ENCODE measurements at places on chromosomes 12 and 14.

DNA sequence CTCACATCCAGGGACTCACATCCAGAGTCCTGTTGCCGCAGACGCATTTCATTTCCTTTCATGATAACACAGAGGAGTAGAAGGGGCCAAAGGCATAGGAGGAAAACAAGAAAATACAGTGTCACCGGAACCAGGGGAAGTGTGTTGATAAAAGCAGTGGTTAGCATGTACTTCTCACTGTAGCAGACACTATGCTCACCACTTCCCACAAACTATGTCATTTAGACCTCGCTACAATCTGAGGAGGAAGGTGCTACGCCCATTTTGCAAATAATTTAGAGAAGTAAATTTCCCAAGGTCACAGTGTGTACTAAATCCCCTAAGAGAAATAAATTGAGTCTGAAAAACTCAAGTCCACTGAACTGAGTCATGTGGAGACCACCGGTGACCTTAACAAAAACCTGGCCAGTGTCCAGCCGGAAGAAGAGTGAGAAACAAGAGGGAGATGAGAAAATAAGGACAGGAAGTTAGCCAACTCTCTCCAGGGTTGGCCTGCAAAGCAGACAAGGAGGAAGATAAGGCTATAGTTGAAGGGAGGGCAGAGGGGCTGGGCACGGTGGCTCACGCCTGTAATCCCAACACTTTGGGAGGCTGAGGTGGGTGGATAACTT is 25.8 kb upstream of the TMCC3 start:
- H3K27me3 ChIP-seq, result no peaks in the 10 kb centered on the region
- no peaks in the 10 kb centered on the region for H3K36me3 ChIP-seq
- peaks cover 15% of the 10 kb centered on the region for H3K4me1 ChIP-seq
- H3K27ac ChIP-seq, result peak overlapping the region; percentile 12

DNA sequence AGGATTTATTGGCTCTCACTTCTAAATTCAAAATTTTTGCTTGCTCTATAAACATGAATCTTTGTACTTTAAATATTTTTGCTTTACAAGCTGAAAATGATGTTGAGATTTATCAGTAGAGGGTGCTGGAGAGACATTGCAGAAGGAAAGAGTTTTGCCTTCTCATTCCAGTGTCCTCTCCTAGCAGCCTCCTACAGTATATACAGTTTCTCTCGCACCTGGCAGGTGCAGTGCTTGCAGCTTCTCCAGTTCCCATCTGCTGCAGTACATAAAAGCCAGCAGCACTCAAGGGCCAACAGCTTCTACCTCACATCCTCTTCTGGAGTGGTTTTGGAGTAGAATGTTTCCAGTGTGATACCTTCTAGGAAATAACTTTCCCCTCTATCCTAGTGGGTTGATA is 601.8 kb upstream of the ATXN7L3B start:
- H3K4me1 ChIP-seq, result no peaks in the 10 kb centered on the region
- H3K27me3 ChIP-seq, result no peaks in the 10 kb centered on the region
- H3K36me3 ChIP-seq, result no peaks in the 10 kb centered on the region
- H3K27ac ChIP-seq, result no peak overlapping the region
- no peak for DNase-seq
- no peak overlapping the region for H3K4me3 ChIP-seq

DNA sequence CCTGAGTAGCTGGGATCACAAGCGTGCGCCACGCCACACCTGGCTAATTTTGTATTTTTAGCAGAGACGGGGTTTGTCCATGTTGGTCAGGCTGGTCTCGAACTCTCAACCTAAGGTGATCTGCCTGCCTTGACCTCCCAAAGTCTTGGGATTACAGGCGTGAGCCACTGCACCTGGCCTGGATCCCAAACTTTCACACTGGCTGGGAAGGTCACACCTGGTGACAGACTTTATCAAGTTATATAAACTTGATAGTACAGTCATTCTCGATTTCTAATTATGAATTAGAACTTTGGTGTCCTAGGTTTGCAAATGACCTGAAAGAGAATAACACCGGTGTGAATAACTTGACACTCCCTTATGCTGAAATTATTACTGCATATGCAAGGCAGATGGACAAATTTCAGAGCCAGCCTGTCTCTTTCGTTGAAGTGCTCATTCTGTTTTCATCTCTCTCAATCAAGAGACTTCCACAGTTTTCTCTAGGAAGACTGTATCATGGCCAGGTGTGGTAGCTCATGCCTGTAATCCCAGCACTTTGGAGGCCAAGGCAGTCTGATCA is 5.9 kb downstream of the PLBD1 start:
- peaks cover 7% of the 10 kb centered on the region for H3K4me1 ChIP-seq
- no peaks in the 10 kb centered on the region for H3K27me3 ChIP-seq
- no peak overlapping the region for H3K27ac ChIP-seq
- no peaks in the 10 kb centered on the region for H3K36me3 ChIP-seq
- H3K4me3 ChIP-seq, result no peak overlapping the region
- DNase-seq, result no peak

GRCh38 chr12:132506328-132507160 is 16.6 kb downstream of the FBRSL1 start:
- peaks cover 7% of the 10 kb centered on the region for H3K36me3 ChIP-seq
- H3K27me3 ChIP-seq, result no peaks in the 10 kb centered on the region
- H3K4me1 ChIP-seq, result peaks cover 5% of the 10 kb centered on the region
- DNase-seq, result no peak

- peak overlapping the region; percentile 62 for H3K4me3 ChIP-seq
- peak overlapping the region; percentile 81 for H3K27ac ChIP-seq
- DNase-seq, result no peak
Measured at GRCh38 chr12:26810330-26810729, 22.7 kb downstream of the ITPR2 start.

- H3K4me3 ChIP-seq, result no peak overlapping the region
- H3K4me1 ChIP-seq, result no peaks in the 10 kb centered on the region
- H3K36me3 ChIP-seq, result no peaks in the 10 kb centered on the region
Measured at GRCh38 chr12:103997286-103997900, 31.7 kb downstream of the TDG start.

GRCh38 chr12:25675808-25676207 is 122.7 kb upstream of the LMNTD1 start:
- no peaks in the 10 kb centered on the region for H3K27me3 ChIP-seq
- H3K4me1 ChIP-seq, result no peaks in the 10 kb centered on the region
- no peaks in the 10 kb centered on the region for H3K36me3 ChIP-seq
- H3K4me3 ChIP-seq, result no peak overlapping the region
- no peak for DNase-seq
- H3K27ac ChIP-seq, result no peak overlapping the region

DNA sequence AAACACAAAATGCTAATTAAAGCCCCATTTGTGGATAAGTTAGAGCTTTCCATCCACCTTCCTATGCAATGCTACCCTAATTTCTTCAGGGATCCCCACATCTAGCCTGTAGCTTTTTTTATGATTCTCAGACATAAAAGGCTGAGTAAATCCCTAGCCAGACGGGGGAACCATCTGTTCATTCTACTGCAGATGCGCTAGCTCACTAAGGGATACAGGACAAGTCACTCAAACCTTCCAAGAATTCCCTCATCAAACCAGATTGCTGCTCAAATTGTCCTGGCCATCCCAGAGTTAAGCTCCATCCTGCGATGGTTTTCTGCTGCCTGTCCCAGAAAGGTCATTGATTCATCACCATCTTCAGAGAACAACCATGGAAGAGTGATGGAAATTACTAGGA is 56.7 kb downstream of the MYRFL start:
- H3K4me1 ChIP-seq, result no peaks in the 10 kb centered on the region
- H3K4me3 ChIP-seq, result no peak overlapping the region
- DNase-seq, result no peak
- H3K27me3 ChIP-seq, result no peaks in the 10 kb centered on the region

DNA sequence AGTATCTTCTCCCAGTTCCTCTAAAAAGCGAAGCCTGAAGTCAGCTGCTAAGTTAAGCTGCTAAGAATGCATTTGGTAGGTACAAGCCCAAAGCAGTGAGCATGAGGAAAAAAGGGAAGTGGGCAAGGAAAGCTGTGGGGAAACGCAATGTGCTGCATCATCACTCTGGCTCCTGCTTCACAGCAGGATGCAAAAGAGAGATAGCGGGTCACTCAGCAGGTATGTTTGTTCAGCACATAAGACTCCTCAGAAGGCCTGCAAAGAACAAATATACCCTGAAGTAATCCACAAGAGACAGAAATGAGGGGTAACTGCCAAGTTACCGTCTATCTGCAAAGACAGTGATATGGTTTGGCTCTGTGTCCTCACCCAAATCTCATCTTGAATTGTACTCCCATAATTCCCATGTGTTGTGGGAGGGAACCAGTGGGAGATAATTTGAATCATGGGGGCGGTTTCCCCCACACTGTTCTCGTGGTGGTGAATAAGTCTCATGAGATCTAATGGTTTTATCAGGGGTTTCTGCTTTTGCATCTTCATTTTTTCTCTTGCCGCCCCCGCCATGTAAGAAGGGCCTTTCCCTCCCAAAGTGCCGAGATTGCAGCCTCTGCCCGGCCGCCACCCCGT is 127.4 kb upstream of the EGLN3 start:
- H3K27me3 ChIP-seq, result no peaks in the 10 kb centered on the region
- H3K36me3 ChIP-seq, result no peaks in the 10 kb centered on the region
- H3K4me3 ChIP-seq, result no peak overlapping the region
- DNase-seq, result no peak
- peaks cover 16% of the 10 kb centered on the region for H3K4me1 ChIP-seq

GRCh38 chr12:69500631-69501030 is 30.4 kb downstream of the FRS2 start:
- no peaks in the 10 kb centered on the region for H3K36me3 ChIP-seq
- H3K4me1 ChIP-seq, result peaks cover 29% of the 10 kb centered on the region
- no peaks in the 10 kb centered on the region for H3K27me3 ChIP-seq
- H3K27ac ChIP-seq, result no peak overlapping the region
- DNase-seq, result no peak

GRCh38 chr14:68580096-68580645 is 212.7 kb downstream of the ZFP36L1 start:
- H3K4me1 ChIP-seq, result no peaks in the 10 kb centered on the region
- no peak for DNase-seq
- no peak overlapping the region for H3K4me3 ChIP-seq
- H3K27me3 ChIP-seq, result no peaks in the 10 kb centered on the region
- H3K36me3 ChIP-seq, result no peaks in the 10 kb centered on the region

- H3K4me1 ChIP-seq, result no peaks in the 10 kb centered on the region
- H3K36me3 ChIP-seq, result no peaks in the 10 kb centered on the region
- H3K27me3 ChIP-seq, result no peaks in the 10 kb centered on the region
- H3K4me3 ChIP-seq, result no peak overlapping the region
- DNase-seq, result no peak
Measured at GRCh38 chr12:4579305-4580102, 17.5 kb downstream of the DYRK4 start.

- no peaks in the 10 kb centered on the region for H3K27me3 ChIP-seq
- no peak overlapping the region for H3K4me3 ChIP-seq
- H3K36me3 ChIP-seq, result no peaks in the 10 kb centered on the region
Measured at GRCh38 chr12:28453686-28454085, 263.4 kb downstream of the CCDC91 start.

DNA sequence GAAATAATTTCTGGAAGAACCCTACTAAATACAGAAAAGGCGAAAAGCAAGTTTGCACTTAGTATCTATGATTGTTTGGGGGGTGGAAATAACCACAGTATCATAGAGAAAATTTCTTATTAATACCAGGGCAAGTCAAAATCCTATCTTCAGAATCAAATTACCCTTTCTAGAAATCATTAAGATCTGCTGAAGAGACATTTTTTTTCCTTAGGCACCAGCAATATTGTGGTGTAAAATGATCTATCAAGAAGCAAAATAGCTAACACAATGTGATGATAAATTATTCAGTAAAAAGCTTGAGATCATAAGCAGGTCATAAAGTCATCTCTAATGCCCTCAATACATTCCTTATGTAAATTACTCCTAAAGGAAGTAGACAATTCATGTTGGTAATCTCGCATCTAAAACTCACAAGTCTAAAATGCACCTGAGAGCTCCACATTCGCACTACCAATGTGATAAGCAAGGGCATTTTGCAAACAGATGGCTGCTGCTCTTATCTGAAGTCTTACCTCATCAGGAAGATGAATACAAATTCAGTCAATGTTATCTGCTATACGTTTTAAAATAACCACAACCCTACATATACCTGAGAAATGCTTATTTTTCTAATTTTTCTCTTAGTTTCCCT is 14.6 kb downstream of the HEATR5A start:
- no peak overlapping the region for H3K27ac ChIP-seq
- DNase-seq, result no peak
- no peak overlapping the region for H3K4me3 ChIP-seq

DNA sequence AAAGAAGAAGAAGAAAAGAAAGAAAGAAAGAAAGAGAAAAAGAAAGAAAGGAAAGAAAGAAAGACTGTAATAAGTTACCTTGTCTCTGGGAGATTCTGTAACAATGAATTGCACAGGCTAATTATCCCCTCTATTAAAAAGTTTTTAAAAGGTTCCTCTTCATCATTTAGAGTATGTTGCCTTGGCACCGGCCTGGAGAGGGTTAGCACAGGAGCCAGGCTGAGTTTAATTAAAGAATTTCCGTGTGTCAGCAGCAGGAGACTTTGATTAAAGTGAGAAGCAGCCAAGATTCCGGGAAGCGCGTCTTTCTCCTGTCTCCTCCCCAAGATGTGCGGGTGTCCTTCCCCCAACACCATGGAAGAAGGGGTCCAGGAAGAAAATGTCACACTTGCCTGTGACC is 92.8 kb upstream of the ETV6 start:
- no peaks in the 10 kb centered on the region for H3K36me3 ChIP-seq
- peak overlapping the region; percentile 53 for H3K27ac ChIP-seq
- H3K4me3 ChIP-seq, result peak overlapping the region; percentile 61
- no peak for DNase-seq
- peaks cover 4% of the 10 kb centered on the region for H3K4me1 ChIP-seq
- no peaks in the 10 kb centered on the region for H3K27me3 ChIP-seq

- no peak overlapping the region for H3K27ac ChIP-seq
- H3K4me3 ChIP-seq, result no peak overlapping the region
- no peak for DNase-seq
- H3K4me1 ChIP-seq, result peaks cover 3% of the 10 kb centered on the region
Measured at GRCh38 chr12:105721891-105722290, 391.4 kb downstream of the C12orf75 start.

DNA sequence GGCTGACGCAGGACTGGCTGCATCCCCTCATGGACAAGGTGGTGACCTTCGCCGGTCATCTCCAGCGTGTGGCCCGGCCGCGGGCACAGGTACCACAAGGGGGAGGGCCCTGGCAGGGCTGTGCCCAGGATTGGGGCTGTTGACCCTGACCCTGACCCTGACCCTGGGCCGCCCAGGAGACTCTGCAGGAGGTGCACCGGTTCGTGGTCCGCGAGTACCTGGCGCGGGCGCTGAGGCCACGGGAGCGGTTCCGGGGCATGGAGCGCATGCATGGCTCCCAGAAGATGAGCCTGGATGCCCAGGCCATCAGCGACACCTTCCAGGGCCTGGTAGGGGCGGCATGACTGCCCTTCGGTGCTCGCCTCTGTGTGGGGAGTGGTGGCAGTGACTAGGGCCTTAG is 12.9 kb downstream of the EXOC3L4 start:
- DNase-seq, result no peak
- H3K27ac ChIP-seq, result no peak overlapping the region
- H3K4me3 ChIP-seq, result no peak overlapping the region

- H3K36me3 ChIP-seq, result no peaks in the 10 kb centered on the region
- H3K27me3 ChIP-seq, result no peaks in the 10 kb centered on the region
- peak overlapping the region; percentile 43 for H3K27ac ChIP-seq
- H3K4me1 ChIP-seq, result peaks cover 73% of the 10 kb centered on the region
Measured at GRCh38 chr14:59425322-59425935, 39.8 kb downstream of the GPR135 start.
